ENCODE measurements at places on chromosomes 11 and 22.

- DNase-seq = no peak
Observed at GRCh38 chr11:83034673-83035014, 37.1 kb downstream of the RAB30 start.

DNA sequence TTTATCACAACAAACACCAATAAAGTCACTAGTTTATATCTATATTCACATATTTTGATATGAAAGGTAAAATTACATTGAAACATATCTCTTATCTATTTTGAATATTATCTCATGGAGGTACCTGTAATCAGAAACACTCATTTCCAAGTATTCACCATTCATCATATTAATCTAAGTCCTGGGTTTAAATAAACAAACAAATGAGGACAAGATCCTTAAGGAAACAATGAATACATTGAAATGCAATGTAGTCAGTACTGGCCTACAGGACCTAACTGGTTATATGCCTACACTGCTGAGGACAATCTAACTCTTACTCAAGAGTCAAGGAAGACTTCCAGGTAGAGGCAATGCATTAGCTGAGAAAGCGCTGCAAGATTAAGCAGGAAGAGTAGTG lies 1411.9 kb upstream of the RAG2 start:
- no peak for DNase-seq

- no peak for DNase-seq
Observed at GRCh38 chr22:37220543-37220981, 8.3 kb upstream of the SSTR3 start.

GRCh38 chr22:47781427-47782111 lies 1019.1 kb downstream of the TBC1D22A start:
- DNase-seq = no peak

DNA sequence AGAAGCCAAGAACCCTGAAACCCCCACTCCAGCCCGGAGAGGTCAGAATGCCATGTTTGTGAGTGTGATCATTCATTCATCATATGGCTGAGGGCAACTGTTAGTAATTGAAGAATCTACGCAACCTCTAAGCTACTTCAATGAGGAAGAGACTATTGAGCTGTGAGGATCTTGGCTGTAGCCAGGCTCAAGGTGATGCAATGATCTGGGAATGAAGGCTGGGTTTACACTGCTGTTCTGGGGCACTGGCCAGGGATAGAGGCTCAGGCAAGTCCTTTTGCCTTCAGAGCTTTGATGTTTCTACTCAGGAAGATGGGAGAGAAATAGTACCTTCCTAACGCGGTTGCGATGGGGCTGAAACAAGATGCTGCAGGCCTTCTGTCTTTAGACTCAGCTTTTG lies 12.9 kb downstream of the CRYBB2 start:
- no peak for DNase-seq

- DNase-seq = no peak
Observed at GRCh38 chr11:83713708-83714107, 427.5 kb upstream of the CCDC90B start.

DNA sequence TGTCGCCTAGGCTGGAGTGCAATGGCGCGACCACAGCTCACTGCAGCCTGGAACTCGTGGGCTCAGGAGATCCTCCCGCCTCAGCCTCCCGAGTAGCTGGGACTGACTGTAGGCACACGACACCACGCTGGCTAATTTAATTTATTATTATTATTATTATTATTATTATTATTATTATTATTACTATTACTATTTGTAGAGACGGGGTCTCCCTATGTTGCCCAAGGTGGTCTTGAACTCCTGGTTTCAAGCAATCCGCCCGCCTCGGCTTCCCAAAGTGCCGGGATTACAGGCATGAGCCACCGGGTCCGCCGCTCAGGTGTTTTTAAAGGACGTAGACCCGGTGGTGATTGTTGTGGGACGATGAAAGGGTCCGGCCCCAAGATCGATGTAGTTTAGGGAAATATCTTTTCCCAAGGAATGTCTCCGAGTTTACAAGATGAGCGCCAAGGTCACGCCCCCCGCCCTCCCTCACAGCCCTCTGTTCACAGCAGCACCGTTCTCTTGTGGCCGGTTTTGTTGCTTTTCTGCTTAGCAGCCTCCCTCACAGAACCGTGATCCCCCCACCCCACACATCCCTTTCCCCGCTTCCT lies 728 bp upstream of the POGLUT3 start:
- no peak for DNase-seq

DNA sequence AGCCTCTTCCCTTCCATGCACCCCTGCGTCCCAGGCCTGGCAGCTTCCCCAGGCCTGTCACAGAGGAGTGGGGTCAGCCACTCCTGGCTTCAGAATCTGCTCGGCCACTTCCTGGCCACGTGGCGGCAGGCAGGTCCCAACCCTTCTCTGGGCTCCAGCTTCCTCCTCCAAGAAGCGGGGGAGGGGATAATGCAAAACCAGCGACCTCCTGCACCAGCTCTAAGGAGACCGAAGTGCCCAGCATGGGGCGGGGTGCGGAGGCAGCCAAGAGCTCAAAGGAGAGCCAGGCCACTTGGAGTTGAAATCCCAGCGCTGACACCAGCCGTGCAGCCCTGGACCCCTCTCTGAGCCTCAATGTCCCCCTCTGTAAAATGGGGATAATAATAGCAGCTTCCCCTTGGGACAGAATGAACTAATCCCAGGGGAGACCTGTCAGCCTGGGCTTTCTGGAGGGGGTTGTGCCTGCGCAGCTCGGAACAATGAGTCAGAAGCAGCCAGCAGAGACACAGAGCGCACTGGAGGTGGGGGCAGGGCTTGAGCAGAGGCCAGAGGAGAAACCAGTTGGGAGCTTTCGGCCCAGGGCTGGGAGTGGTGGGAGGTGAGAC lies 22.8 kb upstream of the PICK1 start:
- DNase-seq = peak; percentile 82

GRCh38 chr11:20563866-20564265 lies 35.5 kb upstream of the SLC6A5 start:
- no peak for DNase-seq

GRCh38 chr22:24424001-24424900 lies 3.1 kb upstream of the ADORA2A start:
- no peak for DNase-seq

- DNase-seq = no peak
Observed at GRCh38 chr11:33476945-33477606, 219.9 kb downstream of the HIPK3 start.

DNA sequence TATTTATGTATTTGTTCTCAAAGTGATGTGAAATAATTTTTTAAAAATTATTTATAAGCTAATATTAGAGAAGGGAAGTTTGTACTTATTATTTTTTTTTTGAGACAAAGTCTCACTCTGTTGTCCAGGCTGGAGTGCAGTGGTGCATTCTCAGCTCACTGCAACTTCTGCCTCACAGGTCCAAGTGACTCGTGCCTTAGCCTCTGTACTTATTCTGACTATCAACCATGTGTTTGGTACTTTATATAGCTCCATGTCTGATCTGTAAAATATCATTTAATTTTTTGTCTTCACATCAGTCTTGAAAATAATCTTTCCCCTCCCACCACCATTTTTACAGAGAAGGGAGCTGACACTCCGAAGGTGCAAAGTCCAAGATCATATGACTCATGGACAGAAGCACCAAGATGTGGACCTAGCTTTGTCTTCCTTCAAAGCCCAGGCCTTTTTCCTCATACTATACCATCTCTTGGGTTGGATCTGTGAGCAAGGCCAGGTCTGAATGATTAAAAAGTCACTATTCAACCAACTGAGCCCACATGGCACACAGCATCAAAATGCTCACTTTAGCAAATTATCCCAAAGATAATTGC lies 32.4 kb upstream of the EED start:
- no peak for DNase-seq

DNA sequence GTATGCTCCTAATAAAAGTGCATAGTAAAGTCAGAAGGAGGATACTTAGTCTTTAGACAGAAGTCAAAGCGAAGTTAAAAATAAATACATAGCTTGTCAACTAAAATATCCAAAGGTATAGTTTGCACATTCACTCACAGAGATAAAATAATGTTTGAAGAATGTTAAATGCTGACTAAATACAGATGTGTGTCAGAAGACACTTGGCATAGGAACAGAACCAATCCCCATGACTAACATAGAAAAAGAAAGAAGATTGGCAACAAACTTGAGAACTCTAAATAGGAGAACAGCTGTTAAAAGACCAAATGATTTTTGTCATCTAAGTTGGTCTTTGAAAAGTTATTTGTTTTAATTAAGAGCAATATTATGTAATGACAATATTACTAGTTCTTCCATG lies 1172.1 kb upstream of the RAG2 start:
- no peak for DNase-seq

- no peak for DNase-seq
Observed at GRCh38 chr11:125448136-125448535, 47.9 kb downstream of the FEZ1 start.

DNA sequence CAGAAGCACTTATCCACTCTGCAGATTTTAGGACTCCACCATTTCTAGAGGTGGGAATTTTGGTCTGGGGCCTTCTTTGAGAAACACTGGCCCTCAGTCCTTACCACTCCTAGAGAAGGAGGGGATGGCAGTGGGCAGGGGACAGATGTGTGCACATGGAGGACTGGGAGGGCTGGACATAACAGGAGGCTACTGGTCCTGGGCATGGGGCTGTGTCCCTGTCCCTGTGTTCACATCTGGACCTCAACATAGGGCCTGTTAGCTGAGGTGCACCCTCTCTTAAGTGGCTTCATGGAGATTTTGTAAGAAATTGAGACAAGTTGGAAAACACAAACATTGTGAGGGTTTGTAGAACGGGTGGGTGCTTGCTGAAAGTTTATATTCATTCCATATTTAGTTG lies 103.4 kb downstream of the ATXN10 start:
- no peak for DNase-seq

GRCh38 chr22:23503142-23503541 lies 76.9 kb downstream of the IGLL1 start:
- no peak for DNase-seq

DNA sequence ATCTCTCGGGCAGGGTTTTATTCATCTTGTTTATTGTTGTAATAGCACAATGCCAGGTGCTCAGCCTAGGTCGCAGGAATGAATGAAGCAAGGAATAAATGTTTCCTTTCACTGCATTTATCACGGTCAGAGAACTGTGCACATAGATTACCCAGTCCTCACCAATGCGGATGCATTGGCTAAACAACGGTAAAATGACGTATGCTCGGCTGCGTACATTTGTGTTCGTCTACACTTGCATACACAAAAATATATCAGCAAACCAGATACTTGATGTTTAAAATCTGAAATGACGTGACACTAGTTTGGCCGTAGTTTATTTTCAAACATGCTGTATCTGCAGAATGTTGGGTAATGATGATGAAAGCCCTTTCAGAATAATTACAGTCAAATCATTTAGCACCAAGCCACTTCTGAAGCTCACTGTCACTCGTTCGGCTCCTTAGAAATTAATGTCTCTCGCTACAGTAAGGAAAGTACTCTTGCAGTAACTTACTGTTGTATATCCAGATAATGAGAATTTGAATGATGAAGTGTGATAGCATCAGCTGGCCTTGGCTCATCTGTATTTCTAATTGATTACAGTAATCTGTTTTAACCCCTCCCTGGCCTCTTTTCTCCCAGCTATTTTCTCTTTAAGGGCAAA lies 268.9 kb downstream of the LRRC4C start:
- DNase-seq = no peak

- DNase-seq = no peak
Observed at GRCh38 chr22:37994049-37994448, 9.7 kb upstream of the SOX10 start.

DNA sequence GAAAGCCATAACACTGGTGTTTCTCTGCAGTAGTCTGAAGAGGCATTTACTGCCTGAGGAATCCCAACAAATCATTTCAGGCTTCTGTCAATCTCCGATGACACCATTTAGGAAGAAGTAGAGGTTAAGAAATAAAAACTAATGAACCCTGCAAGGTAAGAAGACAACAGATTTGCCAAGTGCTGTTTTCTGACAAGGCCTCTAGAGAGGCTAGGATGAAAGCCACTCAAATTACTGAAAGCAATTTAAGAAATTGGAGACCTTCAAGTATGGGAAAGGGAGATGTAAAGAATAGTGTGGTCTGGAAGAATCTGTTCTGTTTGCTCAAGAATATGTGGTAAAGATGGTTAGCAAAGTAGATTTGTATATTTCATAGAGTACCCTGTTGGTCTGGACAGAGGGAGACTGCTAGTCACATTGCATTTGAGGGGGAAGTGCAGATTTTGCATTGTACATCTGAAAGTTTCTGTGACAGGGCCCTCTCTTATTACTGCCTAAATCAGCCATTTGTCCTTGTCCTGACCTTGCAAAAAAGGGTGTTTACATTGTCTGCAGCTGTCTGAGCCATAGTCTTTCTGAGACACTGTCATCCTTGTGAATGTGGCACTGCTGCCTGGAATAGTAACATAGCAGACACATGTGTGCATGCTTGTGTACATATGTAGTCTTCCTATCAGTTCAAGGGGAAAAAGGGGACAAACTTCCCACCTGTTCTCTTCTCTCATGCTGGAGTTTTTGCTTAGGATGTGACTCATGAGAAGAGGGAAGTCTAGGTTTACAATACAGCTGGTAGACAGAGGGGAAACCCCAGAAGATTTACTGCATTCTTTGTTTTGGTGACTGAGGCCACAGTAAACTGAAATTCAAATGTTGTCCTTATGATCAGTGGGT lies 640.2 kb upstream of the KIRREL3 start:
- no peak for DNase-seq

DNA sequence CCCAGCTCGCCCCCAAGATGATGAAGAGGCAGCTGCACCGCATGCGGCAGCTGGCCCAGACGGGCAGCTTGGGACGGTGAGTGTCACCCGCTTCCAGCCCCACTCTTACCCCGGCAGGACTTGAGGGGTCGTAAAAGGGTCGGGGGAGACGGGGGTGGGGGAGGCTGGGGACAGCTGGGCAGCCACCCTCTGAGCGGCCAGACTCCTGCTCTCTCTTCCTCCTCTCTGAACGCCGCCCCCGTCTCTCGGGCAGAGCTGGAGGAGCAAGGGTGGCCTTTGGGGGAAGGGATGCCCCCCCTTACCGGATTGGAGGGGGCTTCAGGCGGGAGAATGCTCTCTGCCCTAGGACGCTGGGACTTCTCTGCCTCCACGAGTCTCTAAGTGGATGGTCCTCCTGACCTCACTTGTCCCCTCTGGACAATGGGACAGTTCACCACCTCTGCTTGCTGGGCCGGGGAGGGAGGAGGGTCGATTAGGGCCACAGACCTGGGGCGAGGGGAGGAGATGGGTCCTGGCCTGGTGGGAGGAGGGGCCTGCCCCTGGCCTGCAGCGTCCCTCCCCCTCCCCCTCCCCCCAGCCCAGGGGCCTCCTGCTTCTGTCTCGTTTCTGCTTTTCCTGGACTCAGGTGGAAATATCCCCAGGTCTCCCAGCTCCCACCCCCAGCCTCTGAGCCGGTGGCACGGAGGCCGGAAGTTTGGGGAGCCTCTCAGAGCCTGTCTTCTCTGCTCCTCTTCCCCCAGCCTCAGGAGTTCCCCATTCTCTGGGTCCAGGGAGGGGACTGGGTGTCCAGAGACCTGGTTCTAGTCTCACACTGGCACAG lies 512 bp downstream of the SH3BP1 start:
- DNase-seq = no peak

DNA sequence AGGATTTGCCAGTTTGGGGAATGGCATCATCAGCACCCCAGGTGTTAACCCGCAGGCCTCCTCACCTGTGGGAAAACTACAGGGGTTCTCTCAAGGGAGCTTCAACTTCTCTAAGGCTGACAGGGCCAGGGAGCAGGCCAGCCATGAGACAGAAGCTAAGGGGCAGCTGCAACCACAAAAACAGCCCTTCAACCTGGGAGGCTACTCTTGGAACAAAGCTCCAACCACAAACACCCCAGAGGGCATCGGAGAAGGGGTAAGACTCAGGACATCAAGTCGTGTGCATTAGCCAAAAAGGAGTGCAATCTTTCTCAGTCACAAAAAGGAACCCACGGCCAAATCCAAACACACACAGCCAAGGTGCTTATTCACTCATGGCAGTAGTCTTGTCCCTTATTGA lies 103.0 kb downstream of the PLEKHA7 start:
- DNase-seq = no peak

All from C1 segment of cervical spinal cord (tissue), 14 donors.